Activated T-cell treated with anti-CD3 and anti-CD28 coated beads, Interleukin-2, amount 50 U/mL, for 72 hours (primary cell): ENCODE measurements at places on chromosomes 7 and 10. TPM values are rescaled to one million over a fixed set of nuclear protein-coding genes. Genes with fewer than 3 reads are reported as not detected.

Gene CREB3L2
- total RNA-seq, result 55.1 TPM

Gene ANKRD30A
- total RNA-seq, result not detected

Gene ADRB1
- total RNA-seq, result not detected

DNA sequence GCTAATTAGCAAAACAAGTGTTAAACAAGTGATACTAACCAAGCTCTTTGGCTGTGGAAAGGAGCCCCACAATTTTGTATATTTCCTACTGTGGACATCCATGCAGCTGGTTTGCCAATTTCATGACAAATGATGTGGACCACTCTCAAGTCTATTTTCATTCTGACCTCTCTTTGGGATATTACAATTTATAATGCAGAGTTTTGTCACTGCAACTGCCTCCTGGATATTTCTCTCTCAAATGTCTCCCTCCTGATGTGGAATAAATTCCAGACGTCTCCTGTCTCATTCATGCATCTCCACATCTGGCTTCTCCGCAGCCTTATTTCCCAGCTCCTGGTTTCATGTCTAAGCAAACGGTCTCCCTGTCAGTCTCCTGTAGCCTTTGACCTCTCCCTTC is 80.6 kb upstream of the RHEB start:
- H3K27me3 ChIP-seq, result no peaks in the 10 kb centered on the region
- no peaks in the 10 kb centered on the region for H3K36me3 ChIP-seq
- H3K4me1 ChIP-seq, result peaks cover 16% of the 10 kb centered on the region
- DNase-seq, result no peak
- no peak overlapping the region for H3K27ac ChIP-seq

Gene PTN
- not detected for total RNA-seq

- H3K27ac ChIP-seq, result no peak overlapping the region
- no peaks in the 10 kb centered on the region for H3K27me3 ChIP-seq
These were observed 41.5 kb upstream of the GATA3 start for GRCh38 chr10:8013006-8013405.

Gene THSD7A
- not detected for total RNA-seq

DNA sequence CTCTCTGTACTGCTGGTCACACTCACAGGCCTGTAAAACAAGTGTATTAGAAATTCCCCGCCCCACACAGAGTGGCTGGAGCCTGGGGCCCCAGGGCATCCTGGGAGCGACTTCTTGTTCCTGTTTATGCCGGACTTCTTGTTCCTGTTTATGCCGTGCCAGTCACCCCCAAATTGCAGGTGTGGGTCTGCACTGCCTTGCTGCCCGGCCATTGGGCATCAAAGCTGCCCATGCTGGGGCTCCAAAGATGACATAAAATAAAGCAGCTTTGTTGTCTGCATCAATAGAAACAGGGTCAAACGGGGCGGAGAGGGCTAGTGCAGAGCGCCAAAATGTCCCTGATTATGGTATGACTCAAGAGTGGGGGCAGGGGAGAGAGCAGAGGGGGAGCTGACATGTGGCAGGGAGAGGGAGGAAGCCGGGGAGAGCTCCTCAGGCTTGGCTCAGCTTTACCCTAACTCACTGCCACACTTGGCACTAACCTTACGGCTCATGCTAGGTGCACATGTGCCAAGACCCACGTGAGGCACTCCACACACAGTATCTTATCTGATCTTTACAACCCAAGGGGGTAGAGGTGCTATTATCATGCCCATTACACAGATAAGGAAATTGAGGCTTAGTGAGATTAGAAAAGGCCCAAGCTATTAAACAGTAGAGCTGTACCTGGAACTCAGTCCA is 98.4 kb downstream of the PIP4K2A start:
- H3K27ac ChIP-seq, result peak overlapping the region; percentile 92
- H3K4me1 ChIP-seq, result peaks cover 94% of the 10 kb centered on the region
- peak overlapping the region; percentile 62 for H3K4me3 ChIP-seq
- no peak for DNase-seq
- no peaks in the 10 kb centered on the region for H3K27me3 ChIP-seq

Gene CBLL1
- total RNA-seq, result 44.6 TPM

Gene DRGX
- total RNA-seq, result not detected

Gene DYNC1I1
- total RNA-seq, result not detected

Gene NUTM2B
- total RNA-seq, result 0.51 TPM

Gene OR2A12
- not detected for total RNA-seq

DNA sequence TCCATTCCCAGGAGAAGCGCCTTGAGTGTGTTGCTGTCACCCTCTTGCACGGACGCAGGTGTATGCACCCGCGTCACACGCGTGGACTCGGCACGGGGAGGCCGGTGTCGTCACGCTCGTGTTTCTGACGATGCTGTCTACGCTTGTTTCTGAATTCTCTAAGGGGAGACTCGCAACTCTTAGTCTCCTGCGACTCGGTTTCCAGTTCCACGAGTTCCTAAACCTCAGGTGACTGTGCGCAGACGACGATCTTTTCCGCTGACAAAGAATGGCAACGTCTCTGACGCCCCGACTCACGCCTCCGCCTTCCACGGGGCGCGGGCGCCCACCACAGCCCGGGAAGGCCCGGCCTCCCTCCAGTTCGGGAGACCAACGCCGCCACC is 579 bp downstream of the IDI1 start:
- H3K36me3 ChIP-seq, result peaks cover 15% of the 10 kb centered on the region
- no peak for DNase-seq
- H3K4me3 ChIP-seq, result peak overlapping the region; percentile 87

- H3K27ac ChIP-seq, result no peak overlapping the region
- peaks cover 14% of the 10 kb centered on the region for H3K4me1 ChIP-seq
- H3K27me3 ChIP-seq, result no peaks in the 10 kb centered on the region
- H3K36me3 ChIP-seq, result no peaks in the 10 kb centered on the region
These were observed 23.9 kb upstream of the ATP6V0A4 start for GRCh38 chr7:138821912-138822311.

DNA sequence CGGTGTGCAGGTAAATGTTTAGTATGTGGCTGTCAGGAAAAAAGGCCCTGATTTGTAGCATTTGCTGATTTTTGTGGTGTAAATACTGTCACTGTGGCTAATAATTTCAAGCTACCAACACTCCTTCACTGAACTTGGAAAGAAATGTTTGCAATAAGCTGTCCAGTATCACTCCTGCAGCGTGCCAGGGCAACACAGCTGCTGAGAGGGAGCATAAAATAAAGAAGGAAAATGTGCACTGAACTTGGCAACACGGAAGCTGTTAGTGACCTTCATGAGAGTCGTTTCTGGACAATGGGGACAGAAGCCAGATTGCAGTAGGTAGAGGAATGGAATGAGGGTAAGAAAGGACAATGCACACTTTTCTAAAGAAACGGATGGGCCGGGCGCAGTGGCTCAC is 37.9 kb upstream of the FHIP2A start:
- H3K27me3 ChIP-seq, result peaks cover 18% of the 10 kb centered on the region
- no peaks in the 10 kb centered on the region for H3K36me3 ChIP-seq
- H3K4me3 ChIP-seq, result no peak overlapping the region
- H3K27ac ChIP-seq, result no peak overlapping the region
- H3K4me1 ChIP-seq, result no peaks in the 10 kb centered on the region
- no peak for DNase-seq

- DNase-seq, result peak; percentile 52
- H3K4me3 ChIP-seq, result peak overlapping the region; percentile 89
- peaks cover 3% of the 10 kb centered on the region for H3K36me3 ChIP-seq
- H3K27ac ChIP-seq, result peak overlapping the region; percentile 66
- peaks cover 8% of the 10 kb centered on the region for H3K27me3 ChIP-seq
- peaks cover 80% of the 10 kb centered on the region for H3K4me1 ChIP-seq
These were observed 864 bp downstream of the CDCA7L start for GRCh38 chr7:21944616-21945453.

- H3K27me3 ChIP-seq, result peaks cover 30% of the 10 kb centered on the region
- H3K27ac ChIP-seq, result no peak overlapping the region
- no peak overlapping the region for H3K4me3 ChIP-seq
These were observed 272.2 kb upstream of the NEBL start for GRCh38 chr10:21169271-21169670.

DNA sequence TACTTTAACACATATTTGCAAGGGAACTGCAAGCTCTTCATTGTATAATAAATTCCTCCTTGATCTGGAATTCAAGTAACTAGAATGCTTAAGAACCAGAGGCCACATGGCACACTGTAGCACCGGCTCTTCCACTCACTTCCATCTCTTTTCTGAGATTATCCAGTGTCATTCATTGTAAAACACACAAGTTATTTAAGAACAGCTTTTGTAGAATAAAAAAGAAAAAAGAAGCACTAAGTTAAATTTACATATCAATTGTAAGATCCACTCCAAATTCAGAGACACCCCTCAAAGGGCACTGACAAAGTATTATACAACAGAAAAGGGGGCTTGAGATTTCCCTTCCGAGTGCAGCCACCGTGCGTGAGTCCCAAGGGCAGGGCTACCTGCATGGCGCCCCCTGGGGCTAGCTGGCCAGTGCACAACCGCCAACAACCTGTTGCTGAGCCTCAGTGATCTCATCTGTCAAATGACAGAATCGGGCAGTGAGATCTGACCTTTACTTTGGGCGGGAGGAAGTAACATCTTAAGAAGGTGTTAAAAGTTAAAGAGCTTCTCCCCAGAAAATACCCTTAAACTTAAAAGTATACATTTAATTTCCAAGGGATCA is 12.5 kb downstream of the GLI3 start:
- no peak overlapping the region for H3K27ac ChIP-seq
- no peak overlapping the region for H3K4me3 ChIP-seq
- no peak for DNase-seq
- H3K4me1 ChIP-seq, result peaks cover 5% of the 10 kb centered on the region
- H3K36me3 ChIP-seq, result no peaks in the 10 kb centered on the region

DNA sequence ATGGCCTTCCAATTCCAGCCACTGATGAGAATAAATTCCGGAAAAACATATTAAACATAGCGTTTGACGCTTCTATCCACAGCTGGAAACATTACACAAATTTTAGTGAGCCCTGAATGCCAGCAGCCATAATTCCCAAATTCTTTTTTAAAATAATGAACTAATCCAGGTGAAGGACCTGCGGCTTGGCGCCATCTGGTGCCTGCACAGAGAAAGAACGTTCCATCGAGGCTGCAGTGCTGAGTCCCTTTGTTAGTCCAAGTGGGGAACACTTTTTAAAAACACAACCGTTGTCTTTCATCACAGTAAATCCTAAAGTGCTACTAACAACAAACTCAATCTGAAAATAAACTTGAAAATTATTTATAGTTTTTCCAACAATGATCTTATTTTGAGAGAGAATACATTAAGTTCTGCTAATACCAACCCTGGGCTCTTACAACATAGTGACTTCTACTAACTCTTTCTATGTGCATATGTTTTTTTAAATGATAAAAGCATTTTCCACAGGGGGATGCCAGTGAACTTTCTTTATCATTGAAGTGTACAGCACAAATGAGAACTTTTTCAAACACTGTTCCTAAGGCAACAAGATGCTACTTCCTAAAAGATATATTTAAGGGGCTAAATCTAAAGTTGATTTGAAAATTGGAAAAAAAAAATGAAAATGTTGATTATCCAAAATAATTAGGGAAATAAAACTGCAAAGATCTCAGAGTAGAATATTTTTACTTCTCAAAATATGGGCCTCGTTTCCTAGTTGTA is 166.9 kb upstream of the RNF32 start:
- DNase-seq, result peak; percentile 39
- H3K27ac ChIP-seq, result no peak overlapping the region
- no peak overlapping the region for H3K4me3 ChIP-seq
- no peaks in the 10 kb centered on the region for H3K4me1 ChIP-seq
- H3K27me3 ChIP-seq, result peaks cover 46% of the 10 kb centered on the region
- no peaks in the 10 kb centered on the region for H3K36me3 ChIP-seq

- H3K27me3 ChIP-seq, result peaks cover 28% of the 10 kb centered on the region
- H3K36me3 ChIP-seq, result no peaks in the 10 kb centered on the region
- H3K27ac ChIP-seq, result no peak overlapping the region
- H3K4me1 ChIP-seq, result no peaks in the 10 kb centered on the region
These were observed 490.8 kb upstream of the CELF2 start for GRCh38 chr10:10526846-10527245.

DNA sequence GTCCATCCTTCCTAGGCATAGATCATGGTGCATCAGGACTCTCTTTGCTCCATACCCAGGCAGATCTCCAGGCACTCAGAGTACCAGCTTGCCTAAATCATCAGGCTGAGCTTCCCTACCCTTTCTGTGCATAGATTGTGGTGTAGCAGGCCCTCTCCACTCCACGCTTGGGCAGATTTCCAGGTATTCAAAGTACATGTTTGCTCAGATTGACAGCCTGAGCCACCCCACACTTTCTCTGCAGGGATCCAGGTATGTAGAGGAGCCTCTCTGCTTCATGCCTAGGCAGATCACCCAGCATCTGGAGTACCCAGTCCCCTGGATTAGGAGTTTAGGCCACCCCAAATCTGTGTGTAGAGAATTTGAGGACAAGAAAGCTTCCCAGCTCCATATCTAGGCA is 957.4 kb upstream of the LRRTM3 start:
- no peak for DNase-seq
- no peak overlapping the region for H3K4me3 ChIP-seq
- no peak overlapping the region for H3K27ac ChIP-seq
- H3K27me3 ChIP-seq, result no peaks in the 10 kb centered on the region

Gene TMEM196
- total RNA-seq, result not detected

- H3K36me3 ChIP-seq, result no peaks in the 10 kb centered on the region
- no peaks in the 10 kb centered on the region for H3K4me1 ChIP-seq
- no peak overlapping the region for H3K4me3 ChIP-seq
- no peak overlapping the region for H3K27ac ChIP-seq
These were observed 634.9 kb downstream of the CALN1 start for GRCh38 chr7:71777278-71777677.

GRCh38 chr10:132641966-132642731 is 104.6 kb downstream of the INPP5A start:
- peaks cover 2% of the 10 kb centered on the region for H3K36me3 ChIP-seq
- H3K4me1 ChIP-seq, result peaks cover 26% of the 10 kb centered on the region
- no peak for DNase-seq
- no peak overlapping the region for H3K4me3 ChIP-seq
- no peak overlapping the region for H3K27ac ChIP-seq

Gene CACUL1
- 29.8 TPM for total RNA-seq

DNA sequence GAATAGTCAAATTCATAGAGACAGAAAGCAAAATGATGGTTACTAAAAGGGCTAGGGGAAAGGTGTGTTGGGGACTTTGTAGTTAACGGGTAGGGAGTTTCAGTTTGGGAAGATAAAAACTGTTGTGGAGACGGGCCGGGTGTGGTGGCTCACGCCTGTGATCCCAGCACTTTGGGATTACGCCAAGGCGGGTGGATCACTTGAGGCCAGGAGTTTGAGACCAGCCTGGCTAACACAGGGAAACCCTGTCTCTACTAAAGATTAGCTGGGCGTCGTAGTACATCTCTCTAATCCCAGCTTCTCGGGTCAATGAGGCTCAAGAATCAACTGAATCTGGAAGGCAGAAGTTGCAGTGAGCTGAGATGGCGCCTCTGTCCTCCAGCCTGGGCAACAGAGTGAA is 30.8 kb downstream of the KPNA7 start:
- H3K27ac ChIP-seq, result no peak overlapping the region
- H3K4me1 ChIP-seq, result no peaks in the 10 kb centered on the region
- no peaks in the 10 kb centered on the region for H3K36me3 ChIP-seq
- no peak for DNase-seq
- no peak overlapping the region for H3K4me3 ChIP-seq
- H3K27me3 ChIP-seq, result peaks cover 5% of the 10 kb centered on the region

- H3K4me1 ChIP-seq, result peaks cover under 1% of the 10 kb centered on the region
- peaks cover 36% of the 10 kb centered on the region for H3K27me3 ChIP-seq
- no peak overlapping the region for H3K27ac ChIP-seq
These were observed 23.7 kb upstream of the DDC start for GRCh38 chr7:50588937-50589336.

- peaks cover 21% of the 10 kb centered on the region for H3K4me1 ChIP-seq
- peaks cover 2% of the 10 kb centered on the region for H3K36me3 ChIP-seq
- peak; percentile 69 for DNase-seq
These were observed 71.2 kb upstream of the EFCAB10 start for GRCh38 chr7:105652359-105652993.
